SJCRH30 (cell line): ENCODE measurements at places on chromosomes 1 and 21. TPM values are rescaled to one million over a fixed set of nuclear protein-coding genes. Genes with fewer than 3 reads are reported as not detected.

The ERVH48-1 gene
- total RNA-seq, result not detected in 2 replicates

The BOLA1 gene
- total RNA-seq, result 5.0 and 6.3 TPM in 2 replicates

The EPB41 gene
- total RNA-seq, result 67.1 and 68.9 TPM in 2 replicates

The GPR61 gene
- total RNA-seq, result 0.20 and 0.57 TPM in 2 replicates

The ESRRG gene
- total RNA-seq, result 0.66 and 1.0 TPM in 2 replicates

The CFH gene
- total RNA-seq, result 80.6 and 84.2 TPM in 2 replicates

The FAM131C gene
- total RNA-seq, result 0.10 TPM in 1 of 2 replicates, not detected in the other

The WNT2B gene
- 0.15 and 0.28 TPM in 2 replicates for total RNA-seq

The CCDC27 gene
- not detected in 2 replicates for total RNA-seq

The GJB3 gene
- not detected in 2 replicates for total RNA-seq

The E2F2 gene
- total RNA-seq, result 33.5 and 43.2 TPM in 2 replicates

The FAM43B gene
- total RNA-seq, result 0.25 and 0.73 TPM in 2 replicates

The TCEANC2 gene
- total RNA-seq, result 6.3 and 7.8 TPM in 2 replicates

The CLIC6 gene
- total RNA-seq, result 0.03 TPM in 1 of 2 replicates, not detected in the other

The LRIG2 gene
- total RNA-seq, result 13.0 and 16.9 TPM in 2 replicates

The TOMM20 gene
- 144 and 157 TPM in 2 replicates for total RNA-seq

The PSRC1 gene
- total RNA-seq, result 67.5 and 73.2 TPM in 2 replicates

The MATN1 gene
- 0.47 and 0.89 TPM in 2 replicates for total RNA-seq

The KIF14 gene
- 19.0 and 21.0 TPM in 2 replicates for total RNA-seq

The EEIG2 gene
- 15.8 and 17.9 TPM in 2 replicates for total RNA-seq

The KIF1B gene
- total RNA-seq, result 47.7 and 54.8 TPM in 2 replicates

The RGS13 gene
- total RNA-seq, result not detected in 2 replicates
